Stimulated activated CD4-positive, alpha-beta T cell treated with anti-CD3 and anti-CD28 coated beads, Interleukin-12 subunit alpha, Interleukin-12 subunit beta, amount 100 ng/mL, for 24 hours (primary cell): ENCODE measurements at places on chromosomes 5 and 9.
A peak's percentile ranks its signal among the peaks of the same experiment; 100 is the strongest.

- DNase-seq, result no peak
Observed at GRCh38 chr5:154312576-154312975, 122.0 kb downstream of the GALNT10 start.

DNA sequence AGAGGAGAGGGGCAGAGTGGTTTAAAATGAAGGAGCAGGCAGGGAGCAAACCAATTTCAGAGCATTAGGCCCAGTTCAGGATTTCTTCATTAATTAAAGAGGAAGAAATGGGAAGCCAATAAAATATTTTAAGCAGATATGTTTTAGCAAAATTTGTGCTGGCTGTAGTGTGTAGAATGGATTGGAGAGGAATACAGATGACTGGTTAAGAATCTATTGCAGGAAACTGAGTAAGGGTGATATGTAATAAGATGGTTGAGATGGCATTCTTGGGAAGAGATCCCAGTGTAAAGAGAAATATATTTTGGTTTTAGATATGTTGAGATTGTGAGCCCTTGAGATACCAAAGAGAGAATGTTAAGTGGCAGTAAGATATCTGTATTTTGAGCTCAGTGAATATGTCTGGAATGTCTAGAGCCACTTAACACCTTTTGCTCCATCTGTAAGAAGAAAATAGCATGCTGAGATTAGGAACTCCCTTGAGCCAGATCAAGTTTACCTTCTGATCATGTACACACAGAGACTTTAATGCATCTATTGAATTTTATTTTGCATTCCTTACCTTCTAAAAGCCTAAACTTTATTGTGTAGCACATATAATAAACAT lies 79.5 kb upstream of the SLC27A6 start:
- DNase-seq, result no peak

GRCh38 chr5:153700940-153701339 lies 210.5 kb downstream of the GRIA1 start:
- DNase-seq, result no peak

- no peak for DNase-seq
Observed at GRCh38 chr9:130526854-130527650, 52.3 kb upstream of the FUBP3 start.

- DNase-seq, result no peak
Observed at GRCh38 chr5:109016300-109016699, 268.6 kb downstream of the FER start.

GRCh38 chr9:125913551-125913950 lies 166.4 kb downstream of the PBX3 start:
- DNase-seq, result no peak

- no peak for DNase-seq
Observed at GRCh38 chr5:161966564-161966963, 101.0 kb upstream of the GABRG2 start.

- DNase-seq, result no peak
Observed at GRCh38 chr5:39164529-39165402, 54.6 kb downstream of the FYB1 start.

- no peak for DNase-seq
Observed at GRCh38 chr5:139068494-139069151, 129.5 kb downstream of the SIL1 start.

GRCh38 chr5:104998572-104998971 lies 1436.0 kb upstream of the NUDT12 start:
- no peak for DNase-seq

DNA sequence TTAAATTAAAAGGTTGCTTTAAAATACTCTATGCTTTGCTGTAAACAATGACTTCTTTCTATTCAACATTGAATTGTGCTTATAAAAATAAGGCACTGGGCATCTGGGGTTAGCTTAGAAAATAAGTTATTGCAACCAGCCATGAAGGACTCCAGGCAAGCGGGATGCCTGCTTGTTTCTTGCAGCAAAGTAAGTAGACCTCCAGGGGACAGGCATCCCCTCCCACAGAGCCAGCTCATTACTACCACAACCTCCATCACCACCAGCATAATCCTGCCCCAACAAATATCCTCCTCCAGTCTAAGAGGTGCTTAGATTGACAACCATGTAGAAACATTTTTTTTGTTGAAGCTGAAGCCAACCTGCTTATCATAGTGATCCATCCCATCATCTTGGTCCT lies 190.4 kb downstream of the TARS1 start:
- DNase-seq, result no peak

DNA sequence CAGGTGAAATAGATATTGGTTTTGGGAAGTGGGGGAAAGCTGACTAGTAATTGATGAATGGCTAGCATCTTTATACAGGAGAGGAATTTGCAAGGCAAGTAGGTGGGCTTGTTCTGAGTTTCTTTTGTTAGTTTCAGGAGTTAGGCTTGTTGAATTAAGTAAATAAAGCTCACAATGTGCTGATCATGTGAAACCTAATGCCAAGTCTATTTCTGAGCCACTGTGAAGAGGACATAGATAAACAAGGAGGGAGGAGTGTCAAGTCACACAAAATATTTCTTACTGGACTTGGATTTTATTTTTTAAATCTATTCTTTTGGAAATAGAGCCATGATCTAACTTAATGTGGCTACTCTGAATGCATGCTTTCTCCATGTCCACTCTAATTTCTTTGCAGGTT lies 19.9 kb downstream of the GDA start:
- DNase-seq, result no peak

GRCh38 chr5:73901455-73901854 lies 275.5 kb downstream of the ARHGEF28 start:
- no peak for DNase-seq

DNA sequence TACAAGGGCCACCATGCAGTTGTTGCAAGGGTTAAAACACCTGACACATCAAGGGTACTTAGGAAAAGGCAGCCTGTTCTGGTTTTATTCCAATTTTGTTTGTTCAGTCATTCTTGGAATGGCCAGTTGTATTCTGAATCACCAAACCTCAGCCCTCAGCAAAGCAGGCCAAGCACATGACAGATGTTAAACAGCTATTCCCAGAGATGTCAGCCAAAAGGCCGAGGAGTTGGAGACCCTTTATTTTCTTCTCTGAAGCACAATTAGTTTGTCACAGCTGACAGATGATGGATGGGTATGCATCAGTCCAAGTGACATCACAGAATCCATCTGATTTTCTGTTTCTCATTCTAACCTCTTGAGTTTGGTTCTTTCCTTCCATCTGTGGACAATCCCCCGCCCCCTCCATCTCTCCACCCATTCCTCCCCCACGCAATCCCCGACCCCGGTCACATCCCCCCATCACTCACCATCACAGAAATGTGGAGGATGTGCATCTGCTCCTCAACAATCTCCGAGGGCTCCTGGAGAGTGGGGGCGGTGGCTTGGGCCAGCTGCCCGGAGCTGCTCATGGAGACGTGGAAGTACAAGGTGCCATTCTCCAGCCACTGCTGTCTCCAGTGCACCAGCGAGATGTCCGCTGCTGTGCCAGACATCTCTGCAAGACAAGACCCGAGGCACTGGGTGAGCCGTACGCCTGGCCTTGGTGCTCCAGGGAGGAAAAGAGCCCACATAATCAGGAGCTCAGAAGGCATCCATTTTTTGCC lies 123.8 kb downstream of the ASTN2 start:
- no peak for DNase-seq

DNA sequence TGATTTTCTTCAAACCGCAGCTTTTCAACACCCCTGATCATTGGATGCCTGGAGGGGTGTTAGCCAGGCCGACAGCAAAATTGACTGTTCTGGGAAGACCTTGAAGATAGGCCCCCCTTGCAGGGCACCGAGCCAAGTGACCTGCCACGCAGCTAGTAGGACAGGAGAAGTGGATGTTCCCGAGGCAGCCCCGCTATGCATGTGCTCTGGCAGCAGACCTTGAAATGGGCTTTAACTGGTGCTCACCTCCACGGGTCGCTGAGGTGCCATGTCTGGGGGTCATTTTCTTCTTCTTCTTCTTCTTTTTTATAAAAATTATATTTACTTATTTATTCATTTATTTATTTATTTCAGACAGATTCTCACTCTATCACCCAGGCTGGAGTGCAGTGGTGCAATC lies 12.6 kb downstream of the FGF18 start:
- no peak for DNase-seq

- no peak for DNase-seq
Observed at GRCh38 chr5:126746290-126746689, 30.6 kb upstream of the LMNB1 start.

GRCh38 chr5:83563631-83564030 lies 92.1 kb downstream of the VCAN start:
- DNase-seq, result no peak

GRCh38 chr5:121988488-121988887 lies 26.7 kb downstream of the SRFBP1 start:
- no peak for DNase-seq

GRCh38 chr5:17218353-17219005 lies 1.0 kb downstream of the BASP1 start:
- DNase-seq, result no peak

GRCh38 chr9:134328341-134328840 lies 2.1 kb downstream of the RXRA start:
- DNase-seq, result no peak

DNA sequence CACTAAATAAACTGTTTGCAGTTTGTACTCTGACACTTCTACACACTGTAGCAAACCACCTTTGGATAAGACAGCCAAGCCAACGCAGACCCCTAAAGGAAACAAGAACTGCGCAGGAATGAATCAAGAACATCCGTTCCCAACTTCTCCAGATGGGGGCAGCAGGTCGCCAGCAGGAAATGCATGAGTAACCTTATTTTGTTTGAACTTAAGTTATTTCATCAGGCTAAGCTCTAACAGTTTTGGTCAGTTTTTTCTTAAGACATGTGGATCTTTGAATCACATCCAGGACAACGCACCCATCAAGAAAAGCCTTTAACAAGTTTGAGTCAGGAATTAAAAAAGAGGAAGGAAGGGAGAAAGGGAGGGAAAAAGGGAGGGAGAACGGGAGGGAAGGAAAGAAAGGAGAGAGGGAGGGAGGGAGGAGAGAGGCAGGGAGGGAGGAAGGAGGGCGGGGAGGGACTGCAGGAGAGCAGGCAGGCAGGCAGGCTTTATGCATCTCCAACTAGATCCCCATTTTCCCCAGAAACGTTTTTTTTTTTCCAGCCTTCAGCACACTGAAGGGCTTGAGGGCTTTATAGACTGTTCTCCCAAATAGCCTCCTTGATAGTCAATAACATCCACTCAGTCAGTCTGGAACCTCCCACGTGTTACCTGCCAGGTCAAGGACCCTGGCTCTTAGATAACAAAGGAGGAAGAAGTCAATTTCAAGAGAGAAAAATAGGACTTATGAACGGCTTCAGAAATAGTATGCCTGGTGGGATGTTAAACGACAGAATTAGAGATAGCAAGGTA lies 22.2 kb downstream of the BHMT start:
- peak; percentile 12 for DNase-seq

DNA sequence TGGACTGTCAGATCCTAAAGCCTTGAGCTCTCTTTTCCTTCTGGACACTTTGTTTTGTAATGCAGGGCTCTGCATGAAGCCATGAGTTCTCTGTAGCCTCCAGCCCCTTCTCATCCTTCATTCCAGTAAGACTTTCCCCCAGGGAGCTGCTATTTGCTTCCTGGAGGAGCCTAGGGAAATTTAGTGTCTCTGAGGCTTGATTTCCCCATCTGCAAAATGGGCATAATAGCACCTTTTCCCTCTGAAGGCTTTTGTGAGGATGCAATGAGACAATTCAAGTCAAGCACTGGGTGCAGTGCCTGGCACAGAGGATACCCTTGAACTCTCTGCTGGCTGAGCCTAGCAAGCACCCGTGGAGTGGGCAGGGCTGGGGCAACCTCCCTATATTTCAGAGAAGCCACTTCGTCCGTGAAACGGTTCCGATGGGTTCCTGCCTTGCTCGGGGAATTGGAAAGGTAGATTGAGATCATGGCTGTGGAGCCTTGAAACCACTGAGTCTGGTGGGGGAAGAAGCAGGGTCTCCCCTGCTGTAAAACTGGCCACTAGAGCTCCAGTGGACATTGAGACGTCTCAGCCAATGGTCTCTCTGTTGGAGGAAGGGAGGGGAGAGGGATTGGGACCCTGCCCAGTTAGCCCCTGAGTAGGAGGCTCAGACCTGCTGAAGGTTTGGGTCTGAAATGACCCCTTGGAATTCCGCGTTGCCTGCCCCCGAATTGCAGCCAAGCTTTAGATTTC lies 14.3 kb upstream of the DAB2IP start:
- no peak for DNase-seq

GRCh38 chr5:140331638-140332037 lies 14.8 kb downstream of the HBEGF start:
- DNase-seq, result no peak

GRCh38 chr9:27714388-27714787 lies 141.1 kb upstream of the C9orf72 start:
- no peak for DNase-seq

- DNase-seq, result no peak
Observed at GRCh38 chr9:7454624-7455023, 345.0 kb downstream of the DMAC1 start.

- no peak for DNase-seq
Observed at GRCh38 chr9:97769208-97769607, 72.1 kb upstream of the XPA start.
